ENCODE measurements at places on chromosomes 12 and 14.

- DNase-seq: no peak
Measured at GRCh38 chr12:70154087-70154638, 89.1 kb upstream of the CNOT2 start.

DNA sequence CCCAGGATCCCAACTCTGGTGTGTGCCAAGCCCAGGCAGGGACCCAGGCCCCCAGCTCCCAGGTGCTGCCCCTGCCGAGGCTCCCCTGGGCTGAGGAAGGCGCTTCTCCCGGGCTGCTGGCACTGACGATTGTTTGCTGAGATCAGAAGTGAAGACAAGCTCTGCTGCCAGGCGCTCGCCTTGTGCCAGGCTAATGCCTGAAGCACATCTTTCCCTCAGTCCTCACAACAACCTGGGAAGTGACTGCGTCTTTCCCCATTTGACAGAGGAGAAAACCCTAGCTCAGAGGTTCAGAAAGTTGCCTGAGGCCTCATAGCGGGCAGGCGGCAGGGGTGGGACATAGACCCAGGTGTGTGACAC, 36.8 kb downstream of the ANKRD9 start:
- DNase-seq: no peak

DNA sequence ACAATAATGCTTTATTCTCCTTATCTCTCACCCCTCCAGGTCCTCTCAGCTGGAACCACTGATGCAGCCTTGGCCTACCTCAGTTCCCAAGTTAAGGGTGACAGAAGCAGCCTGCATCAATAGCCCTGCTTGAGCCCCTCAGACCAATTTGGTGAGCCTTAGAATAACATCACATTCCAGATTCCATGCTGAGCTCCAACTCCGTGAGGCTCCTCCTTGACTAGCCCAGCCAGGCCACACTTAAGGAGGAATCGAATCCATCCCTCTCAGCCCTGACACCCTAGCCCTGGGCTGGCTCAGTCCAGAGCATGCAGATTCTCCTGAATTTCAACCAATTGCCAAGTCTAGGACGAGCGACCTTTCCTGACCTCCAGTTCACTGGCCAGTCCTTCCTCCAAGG, 91.1 kb downstream of the ARMH4 start:
- no peak for DNase-seq

DNA sequence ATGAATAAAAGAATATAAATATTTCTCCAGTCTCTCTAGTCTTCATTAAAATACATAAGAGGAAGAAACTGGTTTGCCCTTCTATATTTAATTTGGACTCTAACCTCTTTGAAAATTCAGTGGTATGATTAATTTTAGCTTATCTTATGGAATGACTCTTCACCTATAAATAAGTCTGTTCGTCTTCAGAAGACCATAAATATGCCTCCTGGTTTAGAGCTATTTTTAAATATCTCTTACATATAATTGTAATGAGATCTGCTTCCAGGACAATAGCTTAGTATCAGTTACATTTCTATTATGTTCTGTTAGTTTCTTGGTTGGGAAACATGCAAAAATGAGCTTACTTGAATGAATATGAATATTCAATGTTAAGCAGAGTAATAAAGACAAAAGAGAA, 257.5 kb upstream of the HMGA2 start:
- no peak for DNase-seq

DNA sequence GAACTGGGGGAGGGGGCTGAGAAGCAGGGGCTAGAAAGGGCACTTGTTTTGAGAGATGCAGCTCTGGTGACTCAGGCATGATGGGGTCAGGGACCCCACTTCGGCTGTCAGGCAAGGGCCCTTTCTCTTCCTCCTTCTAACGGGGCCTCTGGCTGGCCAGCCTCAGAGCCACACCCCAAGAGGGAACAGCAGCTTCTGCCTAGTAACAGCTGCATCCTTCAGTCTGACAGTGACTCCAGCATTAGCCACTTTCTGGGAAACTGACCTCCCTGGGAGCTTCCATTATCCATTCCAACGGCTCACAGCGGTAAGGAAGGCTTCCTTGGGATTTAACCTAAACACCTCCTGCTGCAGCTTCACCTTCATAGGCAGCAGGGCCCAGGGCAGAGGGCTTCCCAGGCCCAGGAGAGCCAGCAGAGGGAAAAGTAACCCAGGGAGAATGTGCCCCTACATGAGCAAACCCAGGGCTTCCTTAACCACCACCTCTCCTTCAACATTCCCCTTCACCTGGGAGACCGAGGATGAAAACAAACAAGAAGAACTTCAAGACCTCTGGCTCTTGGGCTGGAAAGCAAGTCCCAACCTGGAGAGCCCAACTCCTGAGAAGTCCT, 2.7 kb downstream of the NCKAP5L start:
- peak; percentile 85 for DNase-seq

DNA sequence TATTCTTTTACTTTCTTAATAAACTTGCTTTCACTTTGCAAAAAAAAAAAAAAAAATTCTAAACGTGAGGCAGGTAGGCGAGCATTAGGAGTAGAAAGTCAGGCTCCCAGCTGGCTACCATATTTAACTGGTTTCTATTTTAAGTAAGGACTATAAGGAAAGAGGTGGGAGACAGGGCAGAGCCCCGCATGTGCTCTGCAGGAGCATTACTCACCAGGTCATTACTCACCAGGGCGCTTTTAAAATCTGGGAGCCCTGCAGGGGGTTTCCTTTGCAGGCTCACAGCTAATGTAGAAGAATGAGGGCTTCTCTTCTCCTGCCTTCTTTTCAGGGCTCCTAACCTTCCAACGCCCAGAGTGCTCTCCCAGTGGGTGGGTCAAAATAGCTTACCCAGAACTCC, 14.0 kb upstream of the DPF3 start:
- peak; percentile 68 for DNase-seq

GRCh38 chr14:31411218-31411727, 9.1 kb downstream of the HEATR5A start:
- DNase-seq: peak; percentile 61

DNA sequence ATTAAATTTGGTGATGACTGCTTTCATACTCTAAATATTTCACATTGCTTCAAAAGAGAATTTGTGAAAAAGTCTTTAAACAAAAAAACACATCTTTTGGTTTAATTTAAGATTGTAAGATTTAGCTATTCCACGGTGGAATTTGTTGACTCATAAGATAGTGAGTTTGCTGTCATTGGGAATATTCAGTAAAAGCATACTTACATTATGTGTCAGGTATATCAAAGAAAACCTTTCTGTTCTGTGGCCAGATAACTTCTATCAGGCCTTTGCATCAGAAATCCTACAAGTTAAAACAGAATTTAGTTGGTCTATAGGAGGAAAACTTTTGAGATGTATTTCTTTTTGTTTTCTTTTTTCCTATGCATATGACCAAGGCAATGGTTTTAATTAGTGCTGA, 148.8 kb upstream of the E2F7 start:
- no peak for DNase-seq

GRCh38 chr14:33578461-33579216, 372.2 kb downstream of the EGLN3 start:
- DNase-seq: no peak

- no peak for DNase-seq
Measured at GRCh38 chr12:12331244-12331771, 18.7 kb downstream of the MANSC1 start.

DNA sequence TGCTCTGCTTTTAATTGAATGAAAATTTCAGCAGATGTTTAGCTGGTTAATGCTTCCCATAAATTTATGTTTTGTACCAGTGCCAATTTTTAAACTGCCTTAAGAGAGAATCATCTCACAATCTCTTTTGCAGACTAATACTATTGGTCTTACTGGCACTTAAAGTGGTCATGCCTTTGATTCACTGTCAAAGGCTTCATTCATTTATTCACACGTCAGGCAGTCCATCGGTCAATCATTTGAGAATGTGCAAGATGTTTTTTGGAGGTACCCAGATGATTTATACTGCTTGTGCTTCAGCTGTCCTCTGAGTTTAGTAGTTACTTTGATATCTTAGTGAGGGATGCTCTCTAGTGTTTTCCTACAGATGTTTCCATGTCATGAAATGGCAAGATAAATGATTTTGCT, 83.4 kb downstream of the NAV3 start:
- DNase-seq: no peak

DNA sequence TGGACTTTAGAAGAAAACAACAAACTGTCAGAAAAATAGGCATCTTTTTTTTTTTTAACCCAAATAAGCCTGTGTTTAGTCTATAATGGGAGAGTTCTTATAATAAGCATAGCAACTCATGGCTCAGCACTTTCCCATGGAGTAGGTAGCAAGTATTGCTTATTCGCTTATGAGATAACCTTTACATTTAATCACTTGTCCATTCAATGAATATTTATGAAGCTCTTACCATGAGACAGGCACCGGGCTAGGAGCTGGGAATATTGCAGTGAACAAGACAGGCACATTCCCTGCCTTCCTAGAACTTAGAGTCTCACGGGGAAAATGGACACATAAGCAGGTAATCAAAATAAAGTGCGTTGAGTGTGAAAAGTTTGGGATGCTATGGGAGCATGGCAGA, 10.0 kb upstream of the DCP1B start:
- no peak for DNase-seq

DNA sequence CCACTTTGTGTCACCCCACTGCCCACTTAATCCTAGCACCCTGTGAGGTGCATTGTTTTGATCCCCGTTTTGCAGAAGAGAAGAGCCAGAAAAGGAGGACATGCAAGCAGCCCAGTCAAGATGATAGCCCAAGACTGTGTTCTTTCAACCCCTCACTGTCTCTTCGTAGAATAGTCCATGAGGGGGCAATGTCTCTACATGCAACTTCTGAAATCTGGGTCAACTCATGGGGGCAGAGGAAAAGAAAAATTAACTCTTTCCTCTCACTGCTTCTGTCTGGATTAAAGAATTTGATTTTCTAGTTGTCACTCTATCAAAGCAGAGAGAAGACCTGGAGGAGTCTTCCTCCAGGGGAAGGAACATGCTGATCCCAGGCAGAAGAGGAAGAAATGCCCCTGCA, 229.6 kb upstream of the NOS1 start:
- no peak for DNase-seq

- peak; percentile 41 for DNase-seq
Measured at GRCh38 chr12:104411826-104412641, 44.7 kb upstream of the CHST11 start.

DNA sequence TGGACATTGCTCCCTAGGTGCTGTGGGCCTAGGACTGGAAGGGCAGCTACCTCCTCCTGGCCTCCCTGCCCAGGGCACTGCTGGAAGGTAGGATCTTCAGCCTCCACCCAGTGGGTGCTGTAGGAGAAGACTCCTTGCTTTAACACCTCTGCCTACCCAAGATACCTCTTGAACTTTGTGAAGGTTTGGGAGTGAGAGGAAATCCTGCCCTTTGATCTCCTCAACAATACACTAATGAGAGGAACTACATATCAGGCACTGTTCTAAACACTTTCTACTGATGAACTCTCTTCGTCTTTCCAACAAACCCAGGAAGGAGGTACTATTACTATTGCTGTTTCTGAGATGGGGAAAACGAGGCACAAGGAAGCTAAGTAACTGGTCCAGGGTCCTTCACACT, 66.9 kb downstream of the PLEKHG3 start:
- no peak for DNase-seq

- peak; percentile 56 for DNase-seq
Measured at GRCh38 chr12:571795-572531, 91.3 kb downstream of the NINJ2 start.

DNA sequence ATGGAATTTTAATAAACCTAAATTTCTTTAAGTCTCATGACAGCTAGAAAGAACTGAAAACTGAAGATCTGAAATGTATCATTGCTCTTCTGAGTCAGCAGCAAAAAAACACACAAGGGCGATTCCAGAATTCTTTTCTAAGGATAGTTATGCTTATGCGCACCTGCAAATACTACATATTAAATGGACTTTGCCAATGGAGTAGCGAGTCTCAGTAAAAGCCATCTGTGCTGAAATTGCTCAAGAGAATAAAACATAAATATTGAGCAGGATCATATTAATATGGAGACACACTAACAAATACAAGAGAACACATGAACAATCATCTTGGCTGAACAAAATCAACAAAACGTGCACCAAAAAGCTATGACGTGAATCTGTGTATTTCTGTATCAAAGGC, 73.7 kb downstream of the CPNE8 start:
- no peak for DNase-seq

- no peak for DNase-seq
Measured at GRCh38 chr14:44300916-44301315, 206.2 kb downstream of the FSCB start.

DNA sequence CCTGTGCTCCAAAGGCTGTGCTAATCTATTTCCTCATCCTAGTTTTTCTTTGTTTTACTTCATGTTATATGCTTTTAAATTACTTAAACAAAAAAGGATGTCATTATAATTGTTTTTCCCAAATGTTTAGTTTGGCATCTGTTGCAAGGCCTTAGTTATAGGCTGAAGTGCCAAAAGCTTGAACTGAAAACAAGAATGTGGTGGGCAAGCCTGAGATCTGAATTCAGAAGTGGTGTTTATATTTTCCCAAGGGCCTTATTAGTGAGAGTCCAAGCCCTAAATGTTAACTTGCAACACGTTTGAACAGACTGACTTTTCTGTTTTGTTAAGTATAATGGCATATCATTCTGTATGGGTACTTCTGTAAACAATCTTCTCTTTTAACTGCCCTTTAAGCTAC, 326.8 kb downstream of the CCDC91 start:
- DNase-seq: no peak

GRCh38 chr12:51018956-51019355, 7.2 kb downstream of the SLC11A2 start:
- DNase-seq: no peak
